Fibroblast of the conjunctiva (primary cell): ENCODE measurements at places on chromosomes 2 and 18.

- peak; percentile 95 for DNase-seq
Measured at GRCh38 chr2:118088051-118089024, at the start of gene INSIG2. TSS of gene INSIG2 (plus strand) at chr2:118088471. CDS start at chr2:118096557, 8,086 bp downstream.

- no peak for DNase-seq
Measured at GRCh38 chr2:168752361-168752760, 50.1 kb upstream of the NOSTRIN start.

DNA sequence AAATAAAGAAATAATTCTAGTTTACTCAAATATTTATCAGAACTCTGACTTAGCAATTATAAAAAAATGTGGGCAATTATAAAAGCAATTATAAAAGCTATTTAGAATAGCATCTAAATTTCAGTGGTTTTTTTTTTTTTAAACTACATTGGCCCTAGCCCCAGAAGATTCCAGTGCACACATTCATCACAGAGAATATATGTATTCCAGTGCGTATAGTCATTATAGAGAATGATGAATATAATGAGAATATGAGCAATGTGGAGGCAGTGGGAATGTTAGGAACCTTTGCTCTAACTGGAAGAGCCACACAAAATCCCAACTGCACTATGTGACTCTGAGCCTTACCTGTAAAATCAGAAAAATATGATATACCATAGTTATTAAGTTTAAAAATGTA lies 10.5 kb downstream of the MAP3K2 start:
- no peak for DNase-seq

DNA sequence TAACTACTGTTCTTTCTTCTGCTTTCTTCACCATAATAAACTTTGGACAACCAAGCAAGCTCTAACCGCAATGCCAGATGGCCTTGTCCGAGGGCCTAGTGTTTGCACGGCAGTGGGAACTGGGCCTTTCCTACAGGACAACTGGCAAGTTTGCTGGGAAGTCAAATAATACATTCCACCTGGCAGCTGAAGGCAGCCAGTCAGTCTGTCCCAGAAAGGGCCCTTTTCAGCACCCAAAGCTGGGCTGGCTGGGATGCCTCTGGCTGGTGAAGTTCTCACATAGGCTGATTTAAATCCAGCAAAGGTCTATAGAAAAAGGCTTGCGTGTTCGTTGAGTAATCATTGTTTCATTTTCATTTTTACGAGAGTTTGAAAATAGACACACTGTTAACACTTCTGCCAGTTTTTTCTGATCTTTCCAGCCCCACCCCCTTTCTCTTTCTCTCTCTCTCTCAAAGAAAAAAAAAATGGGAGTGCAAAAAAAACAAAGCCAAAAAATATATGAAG lies 110.0 kb upstream of the EPAS1 start:
- no peak for DNase-seq

DNA sequence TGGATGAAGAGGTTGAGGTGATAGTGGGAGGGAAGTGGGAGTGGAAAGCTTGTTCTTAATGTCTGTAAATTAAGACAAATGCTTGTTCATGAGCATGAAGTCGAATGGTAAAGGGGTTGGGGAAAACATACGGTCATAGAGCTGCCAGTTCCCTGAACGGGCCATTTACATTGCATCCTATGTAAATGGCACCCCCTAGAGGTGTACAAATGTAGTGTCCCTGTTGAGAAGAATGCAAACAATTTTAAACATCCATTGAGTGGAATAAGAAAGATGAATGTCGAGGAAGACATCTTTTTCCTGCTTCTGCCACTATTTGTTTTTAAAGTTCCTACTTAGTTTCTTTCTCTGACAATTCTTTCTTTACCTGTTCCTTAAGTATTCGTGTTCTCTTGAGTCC lies 155.7 kb downstream of the RDH14 start:
- no peak for DNase-seq
